ENCODE measurements at places on chromosomes 2 and 18. TPM values are rescaled to one million over a fixed set of nuclear protein-coding genes. Genes with fewer than 3 reads are reported as not detected.

The STARD6 gene
- not detected for total RNA-seq

The HOXD12 gene
- not detected for total RNA-seq

The PGAP1 gene
- 17.7 TPM for total RNA-seq

The NR4A2 gene
- 61.6 TPM for total RNA-seq

The GALNT5 gene
- not detected for total RNA-seq

The RNU2-63P gene
- total RNA-seq: 6.0 TPM

The SOCS6 gene
- total RNA-seq: 0.60 TPM

The PID1 gene
- total RNA-seq: not detected

GRCh38 chr18:30997223-30997622 lies 45.3 kb downstream of the DSC3 start:
- H3K36me3 ChIP-seq: no peaks in the 10 kb centered on the region
- no peak for DNase-seq
- H3K27me3 ChIP-seq: no peaks in the 10 kb centered on the region
- H3K4me3 ChIP-seq: no peak overlapping the region

- H3K27ac ChIP-seq: no peak overlapping the region
- H3K36me3 ChIP-seq: peaks cover 2% of the 10 kb centered on the region
- H3K4me1 ChIP-seq: no peaks in the 10 kb centered on the region
These were observed 85.8 kb downstream of the PLEKHM3 start for GRCh38 chr2:207939342-207940108.

DNA sequence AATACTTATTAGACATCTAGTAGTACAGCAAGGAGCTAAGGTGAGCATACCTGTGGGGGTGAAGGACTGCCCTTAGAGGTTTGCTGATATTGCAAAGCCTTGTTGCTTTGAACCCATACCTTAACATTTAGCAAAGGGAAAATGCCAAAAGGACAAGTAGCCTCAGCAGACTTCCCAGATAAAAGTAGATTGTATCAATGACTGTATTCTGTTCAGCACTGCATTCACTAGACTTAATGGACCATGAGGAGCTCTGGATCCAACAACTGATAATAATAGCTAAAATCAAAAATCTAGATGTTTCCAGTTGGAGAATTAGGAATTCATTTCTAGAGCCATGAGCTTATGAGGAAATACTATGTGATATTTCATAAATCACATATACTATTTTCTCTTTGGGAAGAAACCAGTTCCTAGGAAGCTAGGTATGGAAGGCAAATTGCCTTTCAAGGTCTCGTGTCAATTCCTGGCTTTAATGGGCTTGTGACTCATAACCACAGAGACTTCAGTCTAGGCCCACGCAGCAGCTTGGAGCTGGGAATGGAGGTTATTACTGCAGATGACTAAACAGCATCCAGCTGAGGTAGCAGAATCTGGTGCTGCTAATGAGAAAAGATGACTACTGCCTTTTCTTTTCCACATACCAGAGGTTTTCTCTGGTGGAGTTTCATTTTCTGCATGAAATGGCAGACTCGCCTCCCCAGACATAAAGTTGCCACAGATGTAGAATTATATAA lies 191.2 kb upstream of the NABP1 start:
- no peak overlapping the region for H3K27ac ChIP-seq
- H3K4me1 ChIP-seq: no peaks in the 10 kb centered on the region
- no peak overlapping the region for H3K4me3 ChIP-seq
- DNase-seq: no peak

DNA sequence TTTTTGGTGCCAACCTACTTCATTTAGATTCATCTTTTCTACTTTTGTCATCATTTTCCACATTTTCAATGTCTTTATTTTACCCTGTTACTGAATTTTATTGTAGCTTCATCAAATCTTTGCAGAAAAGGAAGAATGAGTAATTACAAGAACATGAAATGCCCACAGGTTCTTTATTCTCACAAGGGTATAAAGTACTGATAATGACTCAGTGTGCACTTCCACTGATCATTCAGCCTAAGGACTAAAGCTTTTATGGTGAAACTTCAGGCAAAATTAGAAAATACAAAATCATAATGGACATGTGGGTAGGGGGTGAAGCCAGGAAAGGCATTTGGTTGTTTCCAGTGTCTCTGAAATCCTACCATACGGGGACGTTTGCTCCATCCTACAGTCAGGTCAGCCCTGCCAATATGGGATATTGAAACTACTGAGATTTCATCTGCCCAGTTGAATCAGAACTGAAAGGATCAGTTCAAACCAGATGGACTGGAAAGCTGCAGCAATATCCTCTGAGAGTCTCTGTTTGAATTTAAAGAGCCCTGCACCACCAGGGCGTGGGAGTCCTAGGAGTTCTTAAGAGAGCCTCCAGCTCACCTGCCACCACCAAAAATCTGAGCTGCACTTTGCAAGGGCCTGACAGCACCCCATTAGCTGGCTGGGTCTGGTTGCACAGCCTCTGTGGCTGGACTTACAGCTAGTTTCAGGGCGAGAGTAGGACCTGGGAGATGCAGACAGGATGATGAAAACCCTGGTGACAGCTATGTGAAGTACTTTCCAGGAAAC lies 390.4 kb downstream of the CMPK2 start:
- H3K4me3 ChIP-seq: no peak overlapping the region
- peaks cover 10% of the 10 kb centered on the region for H3K27me3 ChIP-seq
- no peak overlapping the region for H3K27ac ChIP-seq
- DNase-seq: no peak

GRCh38 chr2:199991691-199992090 lies 36.3 kb downstream of the MAIP1 start:
- DNase-seq: no peak
- H3K27me3 ChIP-seq: no peaks in the 10 kb centered on the region
- H3K4me3 ChIP-seq: no peak overlapping the region
- no peaks in the 10 kb centered on the region for H3K4me1 ChIP-seq

DNA sequence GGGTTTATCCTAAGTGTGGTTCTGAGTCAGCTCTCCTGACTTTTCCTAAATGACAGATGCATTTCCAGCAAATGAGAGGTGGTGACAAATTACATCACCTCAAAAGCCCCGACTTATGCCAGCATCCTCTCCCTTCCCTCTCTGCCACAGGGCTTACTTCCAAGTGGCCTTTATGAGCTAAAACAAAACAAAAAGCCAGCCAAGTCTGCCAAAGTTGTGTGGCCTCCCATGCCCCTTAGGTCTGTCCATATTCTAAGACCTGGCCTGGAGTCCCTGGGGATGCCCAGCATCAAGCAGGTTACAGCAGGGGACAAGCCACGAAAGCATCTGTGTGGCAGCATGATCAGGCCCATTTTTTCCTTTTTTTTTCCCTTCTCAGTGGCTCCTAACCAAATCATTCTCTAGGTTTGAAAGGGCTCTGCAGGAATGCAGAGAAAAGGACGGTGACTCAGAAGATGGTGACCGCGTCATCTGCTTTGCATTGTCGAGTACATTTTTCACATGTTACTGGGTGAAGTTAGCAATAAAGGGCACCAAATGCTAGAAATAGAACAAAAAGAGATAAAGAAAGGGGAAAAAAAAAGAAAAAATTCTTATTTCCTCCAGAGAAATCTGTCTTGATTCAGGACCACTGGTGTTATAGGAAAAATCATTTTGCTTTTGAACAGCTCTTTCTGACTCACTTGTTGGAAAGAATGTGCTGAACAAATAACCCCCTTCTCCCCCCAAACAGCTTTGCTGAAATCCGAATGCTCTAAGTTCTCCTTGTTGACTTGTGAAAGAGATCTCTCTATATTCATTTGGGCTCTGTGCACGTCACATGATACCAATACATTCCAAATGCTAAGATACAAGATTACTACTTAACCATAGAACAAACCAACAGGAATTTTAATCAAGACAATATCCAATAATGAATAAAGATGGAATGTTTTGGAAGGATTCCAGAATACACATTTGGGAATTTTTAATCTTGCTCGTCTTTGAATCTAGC lies 178.7 kb downstream of the EN1 start:
- no peak overlapping the region for H3K4me3 ChIP-seq
- H3K27ac ChIP-seq: no peak overlapping the region
- DNase-seq: no peak
- peaks cover 8% of the 10 kb centered on the region for H3K27me3 ChIP-seq
- no peaks in the 10 kb centered on the region for H3K36me3 ChIP-seq

GRCh38 chr2:95062242-95063085 lies 37.0 kb downstream of the MAL start:
- H3K4me3 ChIP-seq: no peak overlapping the region
- no peaks in the 10 kb centered on the region for H3K36me3 ChIP-seq
- H3K27ac ChIP-seq: peak overlapping the region; percentile 80
- DNase-seq: no peak
- H3K27me3 ChIP-seq: no peaks in the 10 kb centered on the region

DNA sequence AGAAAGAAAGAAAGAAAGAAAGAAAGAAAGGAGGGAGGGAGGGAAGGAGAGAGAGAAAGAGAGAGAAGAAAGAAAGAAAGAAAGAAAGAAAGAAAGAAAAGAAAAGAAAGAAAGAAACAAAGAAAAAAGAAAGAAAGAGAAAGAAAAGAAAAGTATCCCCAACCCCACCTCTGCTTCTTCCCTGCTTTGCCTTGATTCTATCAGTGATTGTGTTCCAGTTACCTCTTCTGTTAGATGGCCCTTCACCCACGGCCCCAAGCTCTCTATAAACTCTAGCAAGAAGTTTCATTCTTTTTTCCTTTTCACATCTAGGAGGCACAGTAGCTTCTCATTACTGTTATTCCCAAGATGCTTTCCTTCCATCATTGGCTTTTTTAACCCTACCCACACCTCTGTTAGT lies 1097.5 kb upstream of the ZEB2 start:
- no peaks in the 10 kb centered on the region for H3K27me3 ChIP-seq
- H3K36me3 ChIP-seq: no peaks in the 10 kb centered on the region
- H3K4me3 ChIP-seq: no peak overlapping the region
- no peaks in the 10 kb centered on the region for H3K4me1 ChIP-seq
- no peak for DNase-seq

DNA sequence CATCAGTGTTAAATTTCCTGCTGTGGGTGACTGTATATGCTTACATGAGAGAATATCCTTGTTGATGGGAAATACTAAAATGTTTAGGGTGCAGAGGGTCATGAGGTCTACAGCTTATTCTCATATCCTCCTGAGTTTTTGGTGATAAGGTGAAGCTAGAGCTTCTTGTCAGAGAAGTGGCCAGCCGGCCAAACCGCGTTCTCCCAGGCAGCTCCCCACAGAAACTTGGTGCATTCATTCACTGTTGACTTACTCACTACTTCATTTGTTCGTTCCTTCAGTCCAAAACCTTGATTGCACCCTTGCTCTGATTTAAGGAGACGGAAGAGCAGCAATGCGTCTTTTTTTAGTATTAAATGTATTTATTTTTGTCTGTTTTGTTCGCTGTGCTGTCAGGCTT lies 8.7 kb downstream of the SNED1 start:
- H3K4me1 ChIP-seq: peaks cover 26% of the 10 kb centered on the region
- DNase-seq: no peak
- peaks cover 12% of the 10 kb centered on the region for H3K36me3 ChIP-seq
- H3K4me3 ChIP-seq: no peak overlapping the region
- no peak overlapping the region for H3K27ac ChIP-seq

GRCh38 chr2:171630812-171631626 lies 56.2 kb upstream of the DYNC1I2 start:
- H3K36me3 ChIP-seq: peaks cover 2% of the 10 kb centered on the region
- no peak overlapping the region for H3K27ac ChIP-seq
- no peaks in the 10 kb centered on the region for H3K4me1 ChIP-seq
- no peak for DNase-seq
- no peak overlapping the region for H3K4me3 ChIP-seq

- no peak for DNase-seq
- H3K27ac ChIP-seq: no peak overlapping the region
- no peaks in the 10 kb centered on the region for H3K36me3 ChIP-seq
- peaks cover 12% of the 10 kb centered on the region for H3K4me1 ChIP-seq
These were observed 32.3 kb upstream of the CTDP1 start for GRCh38 chr18:79647307-79647706.

DNA sequence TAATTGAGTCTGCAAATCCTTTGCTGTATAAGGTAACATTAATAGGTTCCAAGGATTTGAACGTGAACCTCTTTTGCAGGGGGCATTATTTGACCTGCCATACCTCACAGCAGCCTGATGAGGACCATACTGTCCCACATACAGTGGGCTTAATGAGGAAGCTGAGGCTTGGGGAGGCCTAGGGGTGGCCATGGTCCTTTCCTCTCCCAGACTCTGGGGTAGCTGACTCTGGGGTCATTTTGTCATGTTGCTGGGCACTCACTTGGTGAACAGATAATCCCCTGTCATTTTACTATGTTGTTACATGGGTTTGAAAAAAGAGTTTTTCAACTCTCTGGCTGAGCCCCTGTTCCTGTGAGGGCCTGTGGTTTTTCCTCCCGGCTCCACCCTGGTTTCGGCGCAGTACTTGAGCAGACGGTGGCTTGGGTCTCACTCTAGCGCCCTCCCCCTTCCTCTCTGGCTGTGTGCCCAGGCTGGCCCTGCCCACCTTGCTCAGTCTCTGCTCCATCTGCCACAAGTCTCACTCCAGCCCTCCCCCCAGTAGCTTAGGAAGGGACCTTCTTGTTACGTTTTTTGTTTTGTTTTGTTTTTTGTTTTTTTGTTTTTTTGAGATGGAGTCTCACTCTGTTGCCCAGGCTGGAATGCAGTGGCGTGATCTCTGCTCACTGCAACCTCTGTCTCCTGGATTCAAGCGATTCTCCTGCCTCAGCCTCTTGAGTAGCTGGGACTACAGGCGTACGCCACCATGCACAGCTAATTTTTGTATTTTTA lies 21.0 kb downstream of the INPP4A start:
- peaks cover 87% of the 10 kb centered on the region for H3K4me1 ChIP-seq
- H3K36me3 ChIP-seq: peaks cover 22% of the 10 kb centered on the region
- H3K27ac ChIP-seq: peak overlapping the region; percentile 97
- peak; percentile 81 for DNase-seq
- H3K4me3 ChIP-seq: peak overlapping the region; percentile 69

DNA sequence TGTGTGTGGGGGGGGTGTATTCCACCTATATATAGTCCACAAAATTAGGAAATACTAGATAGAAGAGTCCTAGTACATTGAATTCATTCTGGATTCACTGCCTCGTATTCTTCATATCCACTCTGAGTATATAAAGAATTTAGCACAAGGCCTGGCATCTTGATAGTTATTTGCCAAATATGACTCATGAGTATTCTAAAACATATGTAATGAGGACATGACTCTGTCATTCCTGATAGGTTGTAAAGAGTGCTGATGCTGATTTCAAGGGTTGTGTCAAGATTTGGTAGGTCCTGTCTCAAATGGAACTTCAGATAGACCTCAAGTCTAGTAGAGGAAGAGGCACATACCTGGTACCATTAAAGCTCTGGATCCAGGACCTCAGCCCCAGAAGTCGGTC lies 173.4 kb upstream of the BOD1L2 start:
- no peaks in the 10 kb centered on the region for H3K4me1 ChIP-seq
- no peak overlapping the region for H3K27ac ChIP-seq
- no peak overlapping the region for H3K4me3 ChIP-seq

- no peak overlapping the region for H3K4me3 ChIP-seq
- no peaks in the 10 kb centered on the region for H3K4me1 ChIP-seq
- no peak for DNase-seq
- no peaks in the 10 kb centered on the region for H3K36me3 ChIP-seq
- H3K27ac ChIP-seq: no peak overlapping the region
These were observed 243.0 kb upstream of the SPRED2 start for GRCh38 chr2:65675350-65675749.
